ENCODE measurements at places on chromosomes 1 and 21. TPM values are rescaled to one million over a fixed set of nuclear protein-coding genes. Genes with fewer than 3 reads are reported as not detected.

AMY2A gene
- total RNA-seq: not detected

CLDN14 gene
- total RNA-seq: 0.29 TPM

DNA sequence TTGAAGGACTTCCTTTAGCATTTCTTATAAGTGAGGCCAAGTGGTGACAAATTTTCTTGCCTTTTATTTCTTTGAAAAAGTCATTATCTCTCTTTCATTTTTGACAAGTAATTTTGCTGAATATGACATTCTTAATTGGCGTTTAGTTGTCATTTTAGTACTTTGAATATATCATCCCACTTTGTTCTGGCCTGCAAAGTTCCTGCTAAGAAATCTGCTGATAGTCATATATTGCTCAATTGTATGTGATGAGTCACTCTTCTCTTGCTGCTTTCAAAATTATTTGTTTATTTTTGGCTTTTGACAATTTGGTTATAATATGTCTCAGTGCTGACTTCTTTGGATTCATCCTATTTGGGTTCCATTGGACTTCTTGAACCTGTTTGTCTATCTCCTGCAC, 312.6 kb downstream of the DUSP10 start:
- DNase-seq: no peak

DNA sequence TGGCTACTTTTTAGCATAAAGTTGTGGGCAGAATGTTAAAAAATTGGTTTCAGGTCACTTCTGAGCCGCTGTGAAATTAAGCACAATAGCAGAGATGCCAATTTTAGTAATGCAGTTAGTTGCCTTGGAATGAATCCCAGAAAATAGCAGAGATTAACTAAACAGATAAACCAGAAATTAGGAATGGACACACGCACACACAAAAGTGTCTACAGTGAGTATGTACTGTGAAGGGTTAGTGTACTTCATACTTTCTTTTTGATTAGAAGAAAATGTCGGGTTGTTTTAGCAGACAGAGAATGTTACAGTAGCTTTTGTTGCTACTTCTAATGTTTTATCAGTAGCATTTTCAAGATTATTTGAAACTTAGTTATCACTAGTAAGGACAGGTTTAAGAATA, 106.7 kb downstream of the LEPR start:
- DNase-seq: peak; percentile 75

GRCh38 chr1:40712997-40713396, 21.5 kb downstream of the NFYC start:
- DNase-seq: no peak

DNA sequence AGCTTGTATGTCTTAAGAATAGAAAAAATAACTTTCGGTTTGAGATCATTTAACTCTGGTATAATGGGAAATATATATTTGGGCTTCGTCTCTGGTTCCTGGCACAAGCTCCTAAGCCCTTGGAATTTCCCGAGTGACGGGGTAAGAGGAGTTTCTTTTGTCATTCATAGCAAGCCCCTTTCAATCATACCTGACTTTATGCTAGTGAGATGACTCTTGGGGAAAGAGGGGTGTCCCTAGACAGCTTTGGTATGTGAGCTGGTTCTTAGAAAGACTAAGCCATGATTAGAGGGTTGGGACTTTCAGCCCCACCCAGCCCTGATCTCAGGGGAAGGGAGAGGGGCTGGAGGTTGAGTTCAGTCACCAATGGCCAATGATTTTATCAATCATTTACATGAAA, 13.9 kb upstream of the MTARC1 start:
- no peak for DNase-seq

All from osteoblast (primary cell).